ENCODE measurements at places on chromosomes 12 and 14. TPM values are rescaled to one million over a fixed set of nuclear protein-coding genes. Genes with fewer than 3 reads are reported as not detected.

BMP4 gene
- total RNA-seq = 50.6 TPM

- DNase-seq = no peak
Observed at GRCh38 chr14:21090940-21091663, 7.4 kb downstream of the ZNF219 start.

GRCh38 chr12:9751204-9752144, 9.2 kb downstream of the CD69 start:
- DNase-seq = no peak

POTEM gene
- not detected for total RNA-seq

DNA sequence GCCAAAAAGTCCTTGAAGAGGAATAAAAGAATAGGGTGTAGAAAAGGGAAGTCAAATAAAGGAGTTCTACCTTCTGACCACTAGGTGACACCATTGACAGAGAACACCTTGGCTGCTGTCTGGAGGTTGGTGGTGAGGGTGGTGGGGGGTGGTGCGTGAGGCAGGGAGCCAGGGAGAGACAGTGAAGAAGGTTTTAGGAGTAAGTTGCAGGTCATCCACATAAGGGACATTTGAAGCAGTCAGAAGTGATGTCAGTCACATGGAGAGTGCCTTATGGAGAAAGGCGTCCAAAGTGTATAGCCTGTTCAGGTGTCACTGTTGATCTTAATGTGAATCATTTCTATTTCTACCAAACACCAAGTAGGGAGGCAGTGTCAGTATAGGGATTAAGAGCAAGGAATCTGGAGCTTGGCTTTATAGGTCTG, 279.3 kb upstream of the DDHD1 start:
- peak; percentile 20 for DNase-seq

DNA sequence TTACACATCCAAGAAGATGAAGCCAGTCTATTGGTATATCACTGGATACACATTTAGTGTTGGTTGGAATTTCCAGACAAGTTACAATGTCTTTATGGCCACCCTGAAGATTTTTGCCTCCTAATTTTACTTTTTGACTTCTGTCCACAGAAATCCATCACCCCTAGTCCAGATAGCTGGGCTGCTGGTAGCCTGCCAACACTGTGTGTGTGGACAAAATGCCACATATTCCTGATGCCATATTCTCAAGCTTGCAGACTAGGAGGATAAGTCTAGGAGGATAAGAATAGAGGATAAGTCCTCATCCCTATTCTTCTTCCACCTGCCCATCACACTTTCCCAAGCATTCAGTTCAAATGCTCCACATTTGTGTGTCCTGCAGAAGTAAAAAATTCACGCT, 4.6 kb downstream of the ESR2 start:
- DNase-seq = no peak

GRCh38 chr14:77848031-77848430, 48.1 kb downstream of the ADCK1 start:
- DNase-seq = no peak

AKAP3 gene
- 1.2 TPM for total RNA-seq

- no peak for DNase-seq
Observed at GRCh38 chr12:40692765-40693206, 547 bp downstream of the CNTN1 start.

GRCh38 chr14:79656056-79656455, 555.2 kb downstream of the DIO2 start:
- DNase-seq = no peak

GRCh38 chr14:51424561-51425251, 184.7 kb downstream of the TMX1 start:
- DNase-seq = no peak

SIX4 gene
- total RNA-seq = 6.4 TPM

ISM2 gene
- total RNA-seq = 0.41 TPM

- DNase-seq = no peak
Observed at GRCh38 chr12:75890660-75891059, 140.9 kb downstream of the PHLDA1 start.

EXOC3L4 gene
- total RNA-seq = not detected

DNA sequence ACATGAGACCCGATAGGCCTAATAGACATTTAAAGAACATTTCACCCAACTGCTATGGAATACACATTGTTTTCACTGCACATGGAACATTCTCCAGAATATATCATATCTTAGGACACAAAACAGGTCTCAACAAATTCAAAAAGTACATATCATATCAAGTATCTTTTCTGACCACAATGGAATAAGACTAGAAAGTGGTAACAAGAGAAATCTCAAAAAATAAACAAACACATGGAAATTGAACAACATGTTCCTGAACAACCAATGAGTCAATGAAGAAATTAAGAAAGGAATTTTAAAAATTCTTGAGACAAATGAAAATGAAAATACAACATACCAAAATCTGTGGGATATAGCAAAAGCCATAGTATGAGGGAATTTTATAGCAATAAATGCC, 208.1 kb downstream of the PTPRO start:
- DNase-seq = no peak

- DNase-seq = no peak
Observed at GRCh38 chr12:131732996-131733615, 22.2 kb downstream of the SFSWAP start.

DNA sequence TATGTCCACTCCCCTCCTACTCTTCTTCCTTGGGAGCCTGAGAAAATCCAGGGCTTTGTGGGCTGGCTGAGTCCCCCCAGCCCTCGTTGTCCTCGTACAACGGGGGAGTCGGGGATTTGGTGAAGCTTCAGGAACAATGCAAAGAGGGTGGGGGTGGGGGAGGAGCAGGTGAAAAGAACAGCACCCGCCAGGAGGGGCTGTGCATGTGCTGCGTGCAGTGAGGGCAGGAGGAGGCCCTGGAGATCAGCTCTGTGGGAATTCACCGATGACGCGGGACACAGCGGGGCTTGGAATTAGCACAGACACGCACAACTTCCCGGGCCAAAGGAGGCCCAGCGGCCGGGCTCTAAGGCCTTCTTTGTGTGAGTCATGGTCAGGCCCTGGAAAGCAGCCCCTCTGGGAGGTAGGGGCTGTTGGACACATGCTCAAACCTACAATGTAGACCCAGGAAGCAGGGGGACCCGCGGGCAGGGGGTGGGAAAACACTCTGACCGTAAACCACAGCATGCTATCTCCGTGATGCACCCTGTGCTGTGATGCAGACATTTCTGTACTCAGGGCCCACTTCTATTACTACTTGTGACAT, 32.8 kb downstream of the RBM19 start:
- DNase-seq = no peak

- DNase-seq = no peak
Observed at GRCh38 chr12:132559652-132560363, 50.6 kb downstream of the LRCOL1 start.

DNA sequence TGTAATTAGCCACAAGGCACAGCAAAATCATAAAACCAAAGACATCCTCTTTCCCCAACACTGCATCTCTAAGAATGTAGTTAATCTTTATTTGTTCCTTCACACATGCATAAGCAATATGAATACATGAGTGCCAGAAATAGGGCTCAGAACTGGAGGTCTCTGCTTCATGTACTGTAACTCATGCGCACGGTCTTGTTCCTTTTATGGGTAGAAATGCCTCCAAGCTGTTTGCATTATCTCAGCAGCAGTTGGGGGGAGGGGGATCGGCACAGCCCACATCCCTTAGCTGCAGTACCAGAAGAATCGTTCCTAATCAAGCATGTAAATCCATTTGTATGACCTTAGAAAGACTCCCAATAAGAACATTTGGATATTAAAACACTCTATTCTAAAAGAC, 20.0 kb downstream of the RHOJ start:
- DNase-seq = no peak

- DNase-seq = no peak
Observed at GRCh38 chr12:49903700-49904423, at the start of gene FAIM2. FAIM2 (minus strand) TSS chr12:49903900; CDS start chr12:49903792, 108 bp downstream.

WNT1 gene
- not detected for total RNA-seq

GRCh38 chr12:112108202-112109079, at the start of gene NAA25:
NAA25 (minus strand) TSS chr12:112108783; CDS start chr12:112108773, 10 bp downstream.
- DNase-seq = no peak

DNA sequence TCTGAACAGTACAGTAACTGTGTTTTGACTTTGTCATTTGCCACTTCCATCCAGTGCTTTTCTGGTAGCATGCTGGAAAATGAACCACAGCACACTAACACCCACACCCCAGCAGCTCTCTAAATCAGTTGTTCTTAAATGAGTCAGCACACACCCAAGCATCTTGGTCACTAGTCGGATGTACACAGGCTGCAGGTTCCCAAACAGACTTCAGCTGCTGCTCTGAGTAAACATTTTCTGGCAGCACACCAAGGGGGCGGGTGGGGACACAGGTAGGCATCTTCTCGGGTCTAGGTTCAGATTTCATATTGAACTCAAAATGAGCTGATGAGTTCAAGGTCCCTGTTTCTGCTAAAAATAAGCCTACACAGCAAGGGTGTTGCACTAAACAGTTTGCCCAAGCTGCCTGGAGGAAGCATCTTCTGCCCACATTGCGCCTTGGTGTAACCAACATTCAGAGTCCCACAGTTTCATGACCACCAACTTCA, 39.8 kb downstream of the IFNG start:
- no peak for DNase-seq

SYT10 gene
- total RNA-seq = not detected

GRCh38 chr14:105398726-105399465, 558 bp downstream of the TEX22 start:
- DNase-seq = no peak
